Activated T-cell treated with anti-CD3 and anti-CD28 coated beads for 4 hours (primary cell): ENCODE measurements at places on chromosomes 7 and 10.

GRCh38 chr10:31304291-31304970, 14.6 kb upstream of the ZEB1 start:
- DNase-seq, result no peak

GRCh38 chr7:122602800-122603199, 96.1 kb downstream of the RNF133 start:
- no peak for DNase-seq

GRCh38 chr10:57225920-57226319, 864.9 kb upstream of the ZWINT start:
- DNase-seq, result no peak

DNA sequence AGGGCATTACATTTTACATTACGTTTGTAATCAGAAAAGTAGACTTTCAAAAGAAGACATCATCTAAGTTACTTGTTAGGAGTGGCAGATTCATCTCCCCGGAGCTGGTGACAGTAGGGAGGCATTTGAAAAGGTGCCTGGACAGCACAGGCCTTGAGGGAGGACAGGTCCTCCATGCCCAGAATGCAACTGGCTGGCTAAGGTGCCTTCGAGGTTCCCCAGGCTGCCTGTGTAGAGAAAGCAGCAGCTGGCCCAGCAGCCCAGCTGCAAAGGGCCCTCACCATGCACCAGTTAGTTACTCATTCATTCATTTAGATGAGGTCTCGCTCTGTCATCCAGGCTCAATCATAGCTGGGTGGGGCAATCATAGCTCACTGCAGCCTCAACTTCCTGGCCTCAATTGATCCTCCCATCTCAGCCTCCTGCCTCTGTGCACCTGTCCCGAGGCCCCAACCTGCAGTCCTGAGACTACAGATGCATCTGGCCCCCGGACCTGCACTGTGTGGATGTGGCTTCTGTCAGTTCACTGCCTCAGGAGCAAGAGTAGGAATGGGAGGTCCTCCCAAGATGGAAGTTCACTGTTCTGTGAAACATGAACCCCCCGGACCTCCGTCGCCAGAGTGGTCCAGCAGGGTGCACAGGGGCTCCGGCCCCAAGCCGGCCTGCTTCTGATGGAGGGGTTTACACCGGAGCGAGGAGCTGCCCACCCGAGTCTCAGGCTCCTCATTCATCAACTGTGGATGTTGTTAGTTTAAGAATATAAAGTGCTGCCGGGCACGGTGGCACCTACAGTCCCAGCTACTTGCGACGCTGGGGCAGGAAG, 36.6 kb downstream of the PRKAG2 start:
- DNase-seq, result no peak

DNA sequence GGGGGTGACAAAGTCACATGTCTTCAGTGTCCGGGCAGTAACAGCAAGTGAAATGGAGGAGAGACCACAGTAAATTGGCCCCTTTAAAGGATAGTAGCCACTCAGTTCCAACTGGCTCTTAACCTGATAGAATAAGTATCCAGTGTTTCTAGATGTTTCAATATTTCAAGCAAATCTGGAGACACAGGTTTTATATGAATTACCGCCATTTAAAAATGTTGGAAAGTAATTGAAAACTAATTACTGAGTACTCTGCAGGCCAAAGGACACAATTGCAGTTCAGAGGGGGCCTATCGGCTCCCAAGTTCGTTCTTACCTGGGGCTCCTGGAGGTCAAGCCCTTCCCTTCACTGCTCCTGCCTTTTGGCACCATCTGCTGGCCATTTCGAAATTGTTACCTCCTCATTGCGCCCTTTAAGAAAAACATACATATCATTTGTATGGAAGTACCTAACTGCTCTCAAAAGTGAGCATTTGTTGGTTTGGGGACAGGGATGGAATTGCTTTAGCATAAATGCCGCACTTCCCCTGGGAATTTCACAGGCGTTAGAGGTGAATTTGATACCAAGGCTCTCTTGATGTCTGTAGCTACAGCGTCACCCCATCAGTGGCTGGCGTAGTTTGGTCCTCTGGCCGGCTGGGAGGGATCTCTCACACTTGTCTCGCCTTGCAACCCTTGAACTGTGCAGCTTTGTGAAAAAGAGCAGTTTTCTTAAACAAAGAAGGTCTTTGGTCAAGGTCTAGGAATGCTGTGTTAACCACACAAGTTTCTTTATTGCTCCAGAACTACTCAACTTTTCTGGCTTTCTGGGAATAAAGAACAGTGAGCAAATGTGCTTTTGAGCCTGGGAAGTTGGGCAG, 220.0 kb downstream of the ARHGAP21 start:
- DNase-seq, result no peak

GRCh38 chr10:52409928-52410327, 95.8 kb downstream of the DKK1 start:
- DNase-seq, result no peak
